ENCODE measurements at places on chromosomes 11 and 22.

DNA sequence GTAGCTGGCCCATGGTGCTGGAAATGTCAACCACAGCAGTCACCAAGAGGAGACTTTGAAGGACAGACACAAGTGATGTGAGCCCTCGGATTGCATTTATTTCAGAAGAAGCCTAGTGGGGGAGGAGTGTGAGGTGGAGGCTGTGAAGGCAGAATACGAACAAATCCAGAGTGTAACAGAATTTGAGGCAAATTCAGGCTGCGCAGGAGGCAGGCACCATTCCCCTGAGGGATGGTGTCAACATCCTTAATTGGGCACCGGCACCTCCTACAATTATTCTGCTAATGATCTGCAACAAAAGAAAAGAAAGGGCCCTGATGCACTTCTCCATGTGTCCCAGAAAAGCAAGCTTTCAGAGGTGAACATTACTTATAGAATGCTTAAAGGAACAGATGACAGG is 32.2 kb downstream of the CWC15 start:
- no peak for DNase-seq

GRCh38 chr11:86703987-86704386 is 31.6 kb upstream of the ME3 start:
- DNase-seq: no peak

DNA sequence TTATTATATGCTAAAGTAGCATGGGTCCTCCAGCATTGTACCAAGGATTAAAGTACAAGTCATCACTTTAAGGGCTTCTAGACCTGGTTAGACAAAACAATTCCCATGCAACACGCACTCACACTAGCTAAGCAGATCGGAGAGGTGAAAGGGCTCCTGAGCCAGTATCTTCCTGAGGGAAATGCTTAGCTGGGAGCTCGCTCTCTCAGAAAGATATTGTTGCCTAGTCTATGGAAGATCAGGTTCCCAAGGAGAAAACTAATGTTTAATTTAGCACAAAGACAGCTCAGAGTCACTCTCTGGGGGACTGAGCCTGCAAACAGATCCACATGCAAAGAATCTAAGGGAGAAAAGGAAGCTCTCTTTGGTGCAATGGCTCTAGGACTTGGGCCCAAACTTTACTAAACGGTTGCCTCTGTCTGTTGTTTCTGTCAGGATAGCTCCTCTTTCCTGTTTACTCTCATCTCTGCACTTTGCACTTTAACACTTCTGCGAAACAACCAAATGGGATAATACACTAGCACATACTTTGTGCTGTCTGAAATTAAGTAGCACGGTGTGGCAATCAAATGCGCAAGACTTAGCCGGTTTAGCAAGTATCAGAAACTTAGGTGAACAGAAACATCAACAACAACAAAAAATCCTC is 10.7 kb downstream of the MAML2 start:
- no peak for DNase-seq

DNA sequence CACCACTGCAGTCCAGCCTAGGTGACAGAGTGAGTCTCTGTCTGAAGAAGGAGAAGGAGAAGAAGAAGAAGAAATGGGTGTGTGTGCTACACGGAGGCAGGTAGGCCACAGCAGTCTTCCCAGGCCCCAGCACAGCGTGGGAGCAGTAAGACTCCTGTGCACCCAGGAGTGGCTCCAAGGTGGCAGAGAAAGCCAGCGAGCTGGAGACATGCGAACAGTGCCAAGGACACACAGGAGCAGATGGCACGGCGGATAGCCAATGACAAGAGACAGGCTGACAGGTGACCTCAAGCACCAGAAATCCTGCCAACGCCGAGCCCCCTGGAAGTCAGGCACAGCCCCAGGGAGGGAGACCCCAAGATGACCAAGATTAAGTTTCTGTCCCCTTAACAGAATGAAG is 9.0 kb upstream of the SCGB1A1 start:
- no peak for DNase-seq

DNA sequence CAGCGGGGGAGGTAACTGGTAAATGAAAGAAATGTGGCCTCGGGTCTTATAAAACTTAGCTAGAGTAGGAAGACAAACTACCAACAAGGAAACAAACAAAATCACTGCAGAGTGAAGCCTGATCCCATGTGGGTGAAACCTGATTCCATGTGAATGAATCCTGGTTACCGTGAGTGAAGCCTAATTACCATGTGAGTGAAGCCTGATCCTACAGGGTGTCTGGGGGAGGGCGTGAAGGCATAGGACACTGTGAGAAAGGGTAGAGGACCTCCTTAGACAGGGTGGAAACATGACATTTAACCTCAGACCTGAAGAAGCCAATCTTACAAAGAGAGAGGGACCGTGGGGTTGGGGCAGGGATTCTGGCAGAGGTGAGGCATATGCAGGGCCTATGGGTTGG is 106.2 kb upstream of the USP47 start:
- DNase-seq: no peak

- DNase-seq: no peak
Observed at GRCh38 chr11:6249770-6250555, 9.7 kb upstream of the CCKBR start.

DNA sequence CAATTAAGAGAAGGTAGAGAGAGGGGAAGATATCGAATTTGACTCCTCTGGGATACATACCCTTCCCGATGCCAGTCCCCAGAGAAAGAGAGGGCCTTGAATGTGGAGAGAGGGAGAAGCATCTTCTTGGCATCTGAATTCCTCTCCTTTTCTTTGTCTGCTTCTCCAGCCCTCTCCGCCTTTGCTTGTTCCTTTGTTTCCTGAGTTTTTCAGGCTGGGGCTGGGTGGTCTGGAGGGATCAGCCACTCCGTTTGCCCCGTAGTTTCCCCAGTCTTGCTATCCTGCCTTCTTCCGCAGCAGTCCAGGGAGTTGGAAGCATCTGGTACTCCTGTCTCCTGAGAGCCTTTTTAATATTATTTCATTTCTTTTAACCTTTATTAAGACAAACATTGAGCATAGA is 107.1 kb upstream of the CADM1 start:
- no peak for DNase-seq

DNA sequence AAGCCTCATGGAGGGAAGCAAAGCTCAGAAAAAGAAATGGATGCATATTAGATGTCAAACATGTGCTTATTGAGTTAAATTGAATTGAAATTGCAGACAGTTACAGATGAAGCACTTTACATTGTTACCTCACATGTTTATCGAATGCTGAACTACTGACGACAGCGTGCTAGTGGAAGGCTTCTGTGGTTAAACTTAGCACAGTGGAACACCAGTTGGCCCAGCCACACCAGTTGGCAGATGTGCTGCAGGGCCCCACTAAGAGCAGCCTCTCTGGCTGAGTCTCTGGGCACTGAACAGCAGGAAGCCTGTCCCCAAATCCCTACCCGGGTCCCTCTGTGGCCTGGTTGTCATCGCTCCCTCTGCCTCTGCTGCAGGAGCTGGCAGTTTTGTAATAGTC is 242.1 kb downstream of the NTM start:
- DNase-seq: no peak

- no peak for DNase-seq
Observed at GRCh38 chr11:107864591-107864990, 6.0 kb upstream of the SLC35F2 start.

GRCh38 chr11:96246718-96247552 is 96.1 kb downstream of the MAML2 start:
- no peak for DNase-seq

- DNase-seq: no peak
Observed at GRCh38 chr11:12086271-12087074, 23.9 kb upstream of the MICAL2 start.

GRCh38 chr11:29507376-29507775 is 509.5 kb downstream of the KCNA4 start:
- no peak for DNase-seq

- no peak for DNase-seq
Observed at GRCh38 chr11:124890151-124890550, 7.5 kb downstream of the ROBO4 start.

- DNase-seq: no peak
Observed at GRCh38 chr11:11382858-11383532, 29.9 kb upstream of the CSNK2A3 start.

DNA sequence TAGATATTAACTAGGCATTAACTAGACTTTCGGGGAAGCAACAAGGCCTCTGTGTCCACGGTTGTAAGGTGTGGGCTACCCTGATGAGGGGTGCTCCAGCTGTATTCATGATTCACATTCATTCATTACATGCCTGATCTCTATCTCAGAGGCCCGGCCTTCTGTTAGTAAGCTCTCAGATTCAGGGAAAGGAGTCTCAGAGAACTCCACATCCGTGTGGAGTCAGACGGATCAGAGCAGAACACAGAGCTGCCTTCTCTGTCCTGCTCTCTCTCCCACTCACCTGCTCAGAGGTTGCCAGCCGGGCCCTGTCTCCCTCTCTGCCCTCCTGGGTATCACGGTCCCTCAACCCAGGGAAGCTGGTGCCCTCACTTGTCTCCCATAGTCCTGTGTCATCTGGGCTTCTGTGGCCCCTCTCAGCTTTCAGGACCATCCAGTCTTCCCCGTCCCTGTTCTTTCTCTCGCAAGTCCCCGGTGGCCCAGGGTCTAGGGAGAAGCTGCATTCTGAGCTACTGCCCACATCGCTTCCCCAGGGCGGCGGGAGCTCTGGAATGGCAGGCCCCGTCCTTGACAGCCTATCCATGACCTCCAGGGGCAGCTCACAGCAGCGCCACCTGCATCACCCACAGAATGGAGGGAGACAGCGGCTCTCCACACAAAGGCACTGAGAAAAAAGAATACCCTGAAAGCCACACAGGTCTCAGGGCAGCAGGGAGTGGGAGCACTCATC is 4.3 kb downstream of the TP53AIP1 start:
- no peak for DNase-seq

- DNase-seq: no peak
Observed at GRCh38 chr11:57742087-57742452, 779 bp downstream of the SELENOH start.

- no peak for DNase-seq
Observed at GRCh38 chr11:47775240-47775869, 8.2 kb upstream of the FNBP4 start.

DNA sequence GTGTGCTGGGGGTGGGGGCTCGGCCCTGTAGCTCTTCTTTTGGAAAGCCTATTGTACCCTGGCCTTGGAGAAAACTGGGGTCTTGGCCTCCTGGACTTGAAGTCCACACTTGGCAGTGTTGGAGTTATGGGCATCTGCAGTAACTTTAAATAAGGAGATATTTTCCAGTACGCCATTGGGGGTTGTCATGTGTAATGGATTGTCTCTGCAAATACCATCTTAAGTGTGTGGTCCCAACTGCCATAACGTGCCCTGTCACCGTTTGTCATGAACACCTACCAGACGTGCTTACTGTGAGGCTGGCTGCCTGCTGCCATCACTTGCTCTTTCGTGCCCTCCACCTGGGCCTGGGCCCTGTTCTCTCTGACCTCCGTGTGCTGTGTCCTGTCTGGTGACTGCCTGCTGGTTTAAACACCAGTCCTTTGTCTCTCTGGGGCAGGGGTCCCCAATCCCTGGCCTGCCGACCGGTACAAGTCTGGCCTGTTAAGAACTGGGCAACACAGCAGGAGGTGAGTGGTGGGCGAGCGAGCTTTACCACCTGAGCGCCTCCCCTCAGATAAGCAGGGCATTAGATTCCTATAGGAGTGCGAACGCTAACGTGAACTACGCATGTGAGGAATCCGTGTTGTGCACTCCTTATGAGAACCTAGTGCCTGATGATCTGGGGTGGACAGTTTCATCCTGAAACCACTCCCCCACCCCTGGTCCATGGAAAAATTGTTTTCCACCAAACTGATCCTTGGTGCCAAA is 3.6 kb upstream of the ZDHHC8 start:
- DNase-seq: no peak

- no peak for DNase-seq
Observed at GRCh38 chr11:128548649-128549255, 38.6 kb downstream of the ETS1 start.

- DNase-seq: no peak
Observed at GRCh38 chr22:45769569-45770210, 98.1 kb downstream of the ATXN10 start.

DNA sequence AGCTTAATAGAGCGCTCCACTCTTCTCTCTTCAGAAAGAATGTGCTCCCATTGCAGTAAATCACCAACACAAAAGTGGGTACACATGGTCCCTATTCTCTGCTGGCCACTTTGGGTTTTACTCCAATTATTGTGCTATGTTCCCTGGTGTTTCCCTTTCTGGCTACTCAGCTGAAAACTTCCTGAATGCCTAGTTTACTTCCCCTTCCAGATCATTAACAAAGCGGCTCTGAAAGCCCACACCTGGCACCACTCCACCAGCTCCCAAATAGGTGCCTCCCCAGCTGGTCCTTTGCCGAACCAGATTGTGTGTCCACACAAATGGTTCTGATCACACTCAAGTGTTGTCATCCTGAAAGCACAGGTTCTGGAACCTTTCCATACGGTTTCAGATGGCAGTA is 443.7 kb downstream of the NTM start:
- DNase-seq: no peak

Measured in NCI-H446 (cell line).